Stimulated activated naive CD8-positive, alpha-beta T cell treated with anti-CD3 and anti-CD28 coated beads, Interleukin-15, Interleukin-2, amounts not matched to agents 100 U/mL and 50 U/mL, for 24 hours (primary cell): ENCODE measurements at places on chromosomes 5 and 9.

DNA sequence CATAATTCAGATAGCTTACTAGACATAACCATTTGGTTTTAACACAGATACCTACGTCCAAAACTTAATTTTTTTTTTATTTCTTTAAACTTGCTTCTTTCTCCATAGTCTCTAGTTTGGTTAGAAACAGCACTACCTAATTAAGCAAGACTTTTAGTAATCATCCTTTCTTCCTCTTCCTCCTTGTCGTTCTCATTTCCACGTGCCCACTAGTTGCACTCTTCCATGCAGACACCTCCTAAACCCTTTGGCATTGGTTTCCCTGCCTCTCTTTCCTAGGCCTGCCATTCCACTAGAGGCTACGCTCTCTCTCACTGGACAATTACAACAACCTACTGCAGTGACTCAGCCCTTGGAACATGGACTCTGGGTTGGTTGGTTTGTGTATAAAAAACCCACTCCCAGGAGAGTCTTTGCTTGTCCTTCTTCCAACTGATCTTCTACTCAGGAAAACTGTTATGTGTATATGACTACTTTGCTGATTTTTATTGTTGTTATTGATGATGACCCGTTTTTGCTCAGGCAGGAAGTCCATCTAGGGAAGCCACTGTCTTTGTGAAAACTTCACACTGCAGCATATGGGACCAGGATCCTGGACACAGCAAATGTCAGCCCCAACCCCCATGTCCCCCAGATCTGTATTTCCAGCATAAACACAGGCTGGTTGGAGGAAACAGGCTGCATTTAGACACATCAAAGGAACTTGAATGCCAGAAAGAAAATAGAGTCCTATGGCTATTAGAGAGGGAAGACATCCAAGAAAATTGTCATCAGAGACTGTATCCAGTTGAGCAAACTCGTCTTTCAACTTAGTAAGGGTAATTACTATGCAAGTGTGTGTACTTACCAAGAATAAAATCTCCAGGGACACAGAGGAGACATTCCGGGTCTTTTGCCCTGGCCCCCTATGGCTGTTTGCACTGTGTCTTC is 503.2 kb downstream of the GADD45G start:
- no peak for DNase-seq

DNA sequence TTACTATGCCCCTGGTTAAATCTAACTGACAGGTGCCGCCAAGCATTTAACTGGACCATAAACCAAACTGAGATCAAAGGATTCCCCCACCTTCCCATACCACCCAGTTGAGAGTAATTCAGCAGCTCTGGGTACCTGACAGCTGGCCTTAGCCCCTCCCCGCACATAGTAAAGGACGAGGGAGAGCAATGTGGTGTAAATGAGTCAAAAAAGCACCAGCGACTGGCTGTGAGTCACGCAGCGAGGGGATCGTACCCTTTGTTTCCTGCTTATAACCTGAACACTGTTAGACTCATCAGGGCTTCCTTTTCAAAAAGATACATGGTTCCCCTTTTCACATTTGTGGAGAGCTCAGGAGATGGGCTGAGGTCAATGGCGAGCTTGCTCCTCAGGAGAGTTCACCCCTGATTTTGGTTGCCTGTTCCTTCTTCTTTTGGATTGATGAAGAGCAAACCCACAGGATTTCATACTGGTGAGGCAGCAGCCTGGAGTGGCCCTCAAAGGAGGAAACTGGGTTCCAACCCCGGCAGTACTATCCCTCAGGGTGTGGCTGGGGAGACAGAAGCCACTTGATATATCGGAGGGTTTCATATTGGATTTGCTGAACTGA is 71.5 kb downstream of the ANKRD33B start:
- DNase-seq = peak; percentile 81

GRCh38 chr5:6715758-6716628 is 2.8 kb downstream of the TENT4A start:
- DNase-seq = no peak

DNA sequence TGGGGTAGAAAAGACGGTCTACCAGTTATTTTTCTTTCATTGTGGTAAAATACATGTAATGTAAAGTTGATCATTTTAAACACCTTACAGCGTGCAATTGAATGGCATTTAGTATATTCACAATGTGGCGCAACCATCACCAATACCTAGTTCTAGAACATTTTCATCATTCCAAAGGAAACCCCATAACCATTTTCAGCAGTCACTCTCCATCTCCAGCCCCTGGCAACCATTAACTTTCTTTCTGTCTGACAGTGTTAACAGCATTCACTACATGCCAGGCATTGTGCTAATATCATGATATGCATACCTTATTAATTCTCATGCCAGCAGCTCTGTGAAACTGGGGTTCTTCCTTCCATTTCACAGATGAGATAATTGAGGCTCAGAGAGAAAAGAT is 32.0 kb downstream of the PTGS1 start:
- no peak for DNase-seq

DNA sequence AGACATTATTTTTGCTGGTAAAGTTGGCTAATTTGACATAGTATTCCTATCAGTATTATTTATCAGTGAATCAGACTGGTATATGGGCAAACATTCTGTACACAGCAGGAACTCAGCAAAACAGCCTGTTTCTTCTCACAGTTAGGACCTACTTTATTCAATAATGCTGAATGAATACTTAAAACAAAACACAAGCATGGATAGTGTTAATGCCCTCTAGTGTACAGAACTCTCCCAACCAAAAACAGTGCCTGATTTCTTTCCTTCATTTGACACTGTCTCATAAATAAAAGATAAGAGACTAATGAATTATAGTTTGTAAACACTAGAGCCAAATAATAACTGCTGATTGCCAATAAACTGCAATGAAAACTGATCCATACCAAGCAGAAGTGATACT is 1113.3 kb downstream of the PTPRD start:
- no peak for DNase-seq

DNA sequence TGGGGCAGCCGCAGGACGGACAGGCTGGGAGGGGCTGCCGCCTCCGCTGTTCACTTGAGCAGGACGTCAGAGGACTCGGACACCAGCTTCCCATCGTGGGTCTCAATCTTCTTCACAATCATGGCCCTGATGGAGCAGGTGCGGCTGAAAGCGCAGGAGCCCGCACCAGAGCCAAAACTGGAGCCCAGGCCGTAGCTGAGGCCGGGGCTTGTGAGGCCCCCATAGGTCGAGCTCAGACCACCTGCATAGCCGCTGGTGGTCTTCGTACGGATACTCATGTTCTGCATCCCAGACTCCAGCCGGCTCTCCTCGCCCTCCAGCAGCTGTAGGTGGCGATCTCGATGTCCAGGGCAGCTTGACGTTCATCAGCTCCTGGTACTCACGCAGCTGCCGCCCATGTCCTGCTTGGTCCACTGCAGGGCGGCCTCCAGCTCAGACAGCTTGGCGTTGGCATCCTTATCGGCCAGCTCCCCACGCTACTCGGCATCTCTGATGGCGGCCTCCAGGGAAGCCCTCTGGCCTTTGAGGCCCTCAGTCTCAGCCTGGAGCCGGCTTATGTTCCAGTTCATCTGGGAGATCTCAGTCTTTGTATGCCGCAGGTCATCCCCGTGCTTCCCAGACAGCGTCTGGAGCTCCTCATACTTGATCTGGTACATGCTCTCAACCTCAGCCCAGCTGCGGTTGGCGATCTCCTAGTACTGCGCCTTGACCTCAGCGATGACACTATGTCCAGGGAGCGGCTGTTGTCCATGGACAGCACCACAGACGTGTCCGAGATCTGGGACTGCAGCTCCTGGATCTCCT is 43.7 kb upstream of the DEPDC1B start:
- no peak for DNase-seq

DNA sequence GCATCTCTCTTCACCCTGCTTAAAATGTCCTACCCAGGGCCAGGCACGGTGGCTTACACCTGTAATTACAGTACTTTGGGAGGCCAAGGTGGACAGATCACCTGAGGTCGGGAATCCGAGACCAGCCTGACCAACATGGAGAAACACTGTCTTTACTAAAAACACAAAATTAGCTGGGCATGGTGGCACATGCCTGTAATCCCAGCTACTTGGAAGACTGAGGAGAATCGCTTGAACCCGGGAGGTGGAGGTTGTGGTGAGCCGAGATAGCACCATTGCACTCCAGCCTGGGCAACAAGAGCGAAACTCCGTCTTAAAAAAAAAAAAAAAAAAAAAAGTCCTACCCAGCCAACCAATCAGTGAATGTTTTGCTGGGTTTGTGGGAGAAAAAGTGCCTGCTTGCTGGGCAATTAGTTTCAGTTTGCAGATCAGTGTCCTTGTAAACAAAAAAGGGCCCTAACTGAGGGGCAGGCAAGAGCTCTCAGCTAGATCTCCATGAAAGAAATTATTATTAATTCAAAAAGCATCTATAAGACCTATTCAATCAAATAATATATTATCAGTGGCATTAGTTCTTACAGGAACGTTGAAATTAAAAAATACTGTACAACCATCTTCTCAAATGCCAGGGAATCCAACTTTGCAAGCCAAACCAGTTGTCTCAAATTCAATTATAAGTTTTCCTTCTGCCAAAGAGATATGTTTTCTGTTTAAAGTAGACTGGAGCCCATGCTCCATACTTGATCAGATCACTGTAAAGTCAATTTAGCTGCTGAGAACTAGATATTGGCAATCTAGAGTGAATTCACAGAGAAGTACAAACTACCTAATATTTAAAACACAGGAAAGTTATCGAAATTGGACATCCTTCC is 3.9 kb downstream of the MEGF9 start:
- DNase-seq = no peak

DNA sequence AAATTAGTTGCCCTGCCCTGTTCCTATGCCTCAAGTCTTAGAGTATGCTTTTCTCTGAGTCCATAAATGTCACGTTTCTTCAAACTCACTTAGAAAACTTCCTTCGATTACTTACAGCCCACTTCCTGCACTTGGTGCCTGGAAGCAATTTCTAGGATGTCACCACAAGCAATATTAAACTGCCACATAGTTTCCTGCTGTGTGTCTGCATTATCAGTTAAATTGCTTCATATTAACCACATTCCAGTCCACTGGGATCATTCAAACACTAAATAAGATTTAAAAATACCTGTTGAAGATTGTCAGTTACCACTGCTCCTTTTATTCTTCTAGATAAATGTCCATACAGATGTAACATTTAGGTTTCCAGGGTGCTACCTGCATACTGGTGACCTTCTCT is 4.1 kb downstream of the DENND1A start:
- no peak for DNase-seq

DNA sequence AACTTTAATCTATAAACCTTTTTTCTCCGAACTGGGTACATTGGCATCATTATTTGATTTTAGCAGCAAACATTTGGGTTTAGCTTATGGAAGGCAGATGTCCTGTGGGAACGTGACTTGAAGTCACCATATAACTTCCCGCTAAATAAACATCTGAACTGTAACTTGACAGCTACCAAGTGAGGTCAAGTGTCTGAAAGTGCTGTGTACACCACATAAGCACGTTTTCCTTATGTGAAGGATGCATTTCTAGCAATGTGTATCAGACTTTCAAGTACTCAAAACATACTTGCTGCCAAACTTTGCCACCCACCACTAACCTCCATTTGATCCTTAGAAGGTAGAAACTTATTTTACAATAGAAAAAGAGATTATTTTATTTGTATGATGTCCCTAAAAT is 35.7 kb downstream of the SLC1A3 start:
- DNase-seq = no peak

- DNase-seq = no peak
These were observed 45.3 kb downstream of the PTPN3 start for GRCh38 chr9:109452761-109453160.

DNA sequence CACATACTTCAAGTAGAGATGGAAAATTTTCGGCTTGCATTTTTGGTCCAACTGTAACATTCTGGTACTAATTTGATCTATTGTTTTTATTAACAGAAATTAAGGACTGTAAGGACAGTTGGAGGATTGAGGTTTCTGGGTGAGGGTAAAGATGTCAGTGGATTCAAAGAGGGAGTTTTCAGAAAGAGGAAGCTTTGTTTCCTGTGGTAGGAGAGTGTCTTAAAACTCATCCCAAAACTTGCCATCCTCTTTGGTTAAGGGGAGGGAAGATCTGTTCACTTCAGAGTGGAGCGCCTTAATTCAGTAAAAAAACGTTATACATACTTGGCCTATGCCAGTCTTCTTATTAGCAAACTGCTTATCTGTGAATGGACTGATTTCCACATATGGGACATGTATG is 13.8 kb downstream of the CNTRL start:
- no peak for DNase-seq

- DNase-seq = no peak
These were observed 20.5 kb upstream of the FGFR4 start for GRCh38 chr5:177066224-177066623.

- DNase-seq = no peak
These were observed 265.7 kb upstream of the ANKRD55 start for GRCh38 chr5:56498759-56499395.

DNA sequence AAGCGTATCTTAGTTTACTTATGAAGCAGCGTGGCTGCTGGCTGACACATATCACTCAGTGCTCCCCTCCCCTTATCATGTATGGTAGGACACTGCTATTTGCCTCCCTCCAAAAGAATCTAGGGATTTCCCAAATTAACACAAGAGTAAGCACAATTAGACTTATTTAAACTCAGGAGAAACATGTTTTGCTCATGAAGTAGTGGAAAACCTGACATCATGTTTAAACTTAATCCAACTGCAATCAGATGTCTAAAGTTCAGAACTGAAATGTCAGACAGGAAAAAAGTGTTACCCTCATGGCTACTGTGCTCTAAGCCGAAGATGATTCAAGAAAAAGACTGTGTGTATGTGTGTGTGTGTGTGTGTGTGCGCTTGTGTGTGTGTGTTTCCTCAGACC is 324.1 kb upstream of the TNC start:
- no peak for DNase-seq

DNA sequence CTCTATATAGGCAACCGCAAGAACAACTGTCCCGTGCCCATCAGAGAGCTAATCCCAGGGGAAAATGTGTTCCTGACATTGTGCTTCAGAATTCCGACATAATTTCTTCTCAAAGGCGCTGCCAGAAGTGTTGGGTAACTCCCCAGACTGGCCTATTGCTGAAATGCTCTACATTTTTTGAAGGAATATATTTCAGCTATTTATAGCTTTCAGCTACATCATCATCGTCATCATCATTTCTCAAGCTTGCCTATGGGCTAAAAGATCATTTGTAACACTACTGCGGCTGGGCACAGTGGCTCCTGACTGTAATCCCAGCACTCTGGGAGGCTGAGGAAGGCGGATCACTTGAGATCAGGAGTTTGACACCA is 49.7 kb downstream of the MYO10 start:
- no peak for DNase-seq

DNA sequence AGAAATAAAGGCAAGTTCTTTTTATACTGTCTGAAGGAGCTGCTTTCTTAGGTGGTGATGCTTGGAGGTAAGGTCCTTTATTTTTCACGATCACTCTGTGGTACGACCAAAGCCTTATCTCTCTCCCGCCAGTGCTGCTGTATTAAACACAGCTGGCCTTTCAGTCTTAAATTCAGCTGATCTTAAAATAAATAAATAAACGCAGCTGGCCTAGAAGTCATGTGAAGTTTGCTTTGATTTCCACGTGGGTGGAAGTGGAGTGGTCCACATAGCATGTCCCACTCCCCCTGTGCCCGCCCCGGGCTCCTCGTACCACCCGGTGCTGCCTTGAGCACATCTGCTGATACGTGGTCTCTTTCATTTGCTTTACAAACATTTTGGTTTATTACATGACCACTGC is 260.4 kb downstream of the FANCC start:
- no peak for DNase-seq
